ENCODE measurements at places on chromosomes 1 and 21.

DNA sequence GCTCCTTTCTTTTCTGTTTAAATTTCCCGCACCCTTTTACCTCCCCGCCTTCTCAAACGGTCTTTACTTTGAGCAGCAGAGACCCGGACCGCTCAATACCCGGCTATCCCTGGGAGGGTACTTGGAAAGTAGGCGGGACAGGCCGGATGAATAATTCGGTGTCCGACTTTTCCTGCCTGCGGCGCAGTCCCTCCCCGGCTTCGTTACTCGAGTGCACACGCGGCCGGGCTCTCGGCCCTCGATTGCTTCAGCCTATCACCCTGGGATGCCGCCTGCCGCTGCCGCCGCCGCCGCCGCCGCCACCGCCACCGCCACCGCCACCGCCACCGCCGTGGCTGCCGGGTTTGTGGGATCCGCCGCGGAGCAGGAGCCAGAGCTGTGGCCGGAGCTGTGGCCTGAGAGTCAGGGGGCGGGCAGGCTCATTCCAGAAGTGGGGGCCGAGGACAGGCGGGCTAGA is 382 bp upstream of the RASAL2 start:
- peak; percentile 99 for DNase-seq

DNA sequence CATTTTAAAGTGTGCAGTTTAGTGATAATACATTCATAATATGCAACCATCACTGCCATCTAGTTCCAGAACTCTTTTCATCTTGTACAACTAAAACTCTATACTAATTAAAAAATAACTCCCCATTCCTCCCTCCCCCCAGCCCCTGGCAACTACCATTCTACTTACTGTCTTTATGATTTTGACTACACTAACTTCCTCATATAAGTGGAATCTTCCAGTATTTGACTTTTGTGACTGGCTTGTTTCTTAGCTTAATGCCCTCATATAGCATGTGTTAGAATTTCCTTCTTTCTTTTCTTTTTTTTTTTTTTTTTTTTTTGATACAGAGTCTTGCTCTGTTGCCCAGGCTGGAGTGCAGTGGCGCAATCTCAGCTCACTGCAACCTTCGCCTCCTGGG is 1.4 kb upstream of the NVL start:
- DNase-seq: no peak

- no peak for DNase-seq
Observed at GRCh38 chr1:81702903-81703302, 97.8 kb upstream of the ADGRL2 start.

- DNase-seq: no peak
Observed at GRCh38 chr1:30749691-30750583, 7.6 kb downstream of the LAPTM5 start.

DNA sequence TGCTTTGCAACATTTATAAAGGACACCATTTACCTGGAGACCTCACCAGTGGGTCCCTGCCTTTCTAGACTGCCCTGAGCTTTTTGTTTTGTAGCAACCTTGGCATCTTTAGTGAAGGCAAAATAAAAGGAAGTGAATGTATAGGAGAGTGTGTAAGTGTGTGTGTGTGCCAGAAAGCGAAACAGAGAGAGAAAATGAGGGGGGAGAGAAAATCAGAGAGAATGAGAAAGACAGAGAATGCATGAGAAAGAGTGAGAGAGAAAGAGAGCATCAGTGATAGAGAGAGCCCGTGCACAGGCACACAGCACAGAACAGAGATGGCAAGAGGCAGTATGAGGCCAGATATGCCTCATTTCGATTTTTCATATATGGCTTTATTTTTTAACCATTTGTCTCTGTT is 57.5 kb downstream of the HSD3B1 start:
- DNase-seq: no peak

GRCh38 chr1:102821707-102822106 is 286.6 kb downstream of the COL11A1 start:
- DNase-seq: no peak

- DNase-seq: no peak
Observed at GRCh38 chr1:111471012-111471411, 2.8 kb upstream of the C1orf162 start.

DNA sequence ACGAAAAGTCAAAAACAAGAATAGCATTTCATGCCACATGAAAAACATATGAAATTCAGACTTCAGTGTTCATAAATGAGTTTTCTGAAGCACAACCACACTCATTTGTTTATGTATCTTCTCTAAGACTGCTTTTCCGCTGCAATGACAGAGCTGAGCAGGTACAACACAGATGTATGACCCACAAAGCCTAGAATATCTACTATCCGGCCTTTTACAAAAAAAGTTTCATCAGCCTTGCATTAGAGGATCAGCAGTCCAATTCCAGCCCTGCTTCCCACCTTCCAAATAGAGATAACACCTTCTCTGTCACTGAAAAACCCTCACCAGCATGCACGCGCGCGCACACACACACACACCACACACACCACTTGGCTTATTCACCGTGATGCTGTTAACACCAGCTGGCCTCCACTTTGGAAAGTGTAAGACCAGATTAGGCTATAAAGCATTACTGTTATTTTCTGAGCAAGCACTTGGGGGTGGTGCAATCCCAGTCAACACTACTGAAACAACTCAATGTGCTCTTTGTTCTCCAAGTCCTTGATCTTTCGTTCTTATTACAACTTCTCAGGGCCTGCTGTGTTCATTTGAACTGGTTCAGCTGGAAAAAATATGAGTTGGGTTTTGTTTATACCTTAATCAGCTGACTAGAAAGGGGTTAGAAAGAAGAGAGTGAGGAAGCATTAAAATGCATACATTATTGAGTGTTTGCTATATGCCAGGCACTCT is 90.0 kb downstream of the GLUL start:
- peak; percentile 49 for DNase-seq

- DNase-seq: no peak
Observed at GRCh38 chr1:212949771-212950170, 570 bp upstream of the VASH2 start.

DNA sequence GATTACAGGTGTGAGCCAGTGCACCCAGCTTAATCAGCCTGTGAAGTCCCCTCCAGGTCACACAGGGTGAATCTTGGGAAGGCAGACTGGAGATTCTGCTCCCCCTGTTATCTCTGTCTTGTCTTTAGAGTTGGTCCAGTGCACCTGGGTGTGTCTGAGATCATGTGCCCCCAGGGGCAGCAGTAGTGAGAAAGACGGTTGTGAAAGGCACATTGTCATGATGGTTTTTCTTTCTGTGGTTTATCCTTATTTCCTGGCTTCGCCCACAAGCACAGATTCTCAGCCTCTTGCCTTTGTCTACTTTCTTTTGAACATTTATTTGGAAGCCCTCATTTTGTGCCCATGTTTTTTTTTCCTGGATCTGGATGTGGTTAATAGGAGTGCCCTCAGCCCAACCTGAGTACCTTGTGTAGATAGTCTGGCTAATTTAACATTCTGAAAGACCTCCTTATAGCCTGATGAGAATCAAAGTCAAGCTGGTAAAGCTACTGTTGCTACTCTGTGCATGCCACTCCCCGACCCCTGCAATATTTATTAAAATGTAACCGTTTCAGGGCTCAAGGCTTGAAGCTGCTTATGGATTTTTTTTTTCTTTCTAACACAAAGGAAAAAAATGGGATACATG is 23.7 kb downstream of the UCK2 start:
- DNase-seq: no peak

DNA sequence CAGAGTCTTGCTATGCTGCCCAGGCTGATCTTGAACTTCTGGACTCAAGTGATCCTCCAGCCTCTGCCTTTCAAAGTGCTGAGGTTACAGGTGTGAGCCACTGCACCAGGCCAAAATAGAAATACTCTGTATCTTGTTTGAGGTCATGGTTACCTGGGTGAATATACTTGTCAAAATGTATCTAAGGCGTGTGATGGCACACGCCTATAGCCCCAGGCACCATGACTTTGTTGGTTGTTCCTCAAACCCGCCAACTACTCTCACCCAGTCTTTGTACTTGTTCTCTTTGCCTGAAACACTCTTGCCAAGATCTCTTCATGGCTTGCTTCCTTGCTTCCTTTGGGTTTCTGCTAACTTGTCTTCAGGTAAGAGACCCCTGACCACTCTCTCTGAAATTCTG is 38.0 kb upstream of the RGS5 start:
- DNase-seq: no peak

DNA sequence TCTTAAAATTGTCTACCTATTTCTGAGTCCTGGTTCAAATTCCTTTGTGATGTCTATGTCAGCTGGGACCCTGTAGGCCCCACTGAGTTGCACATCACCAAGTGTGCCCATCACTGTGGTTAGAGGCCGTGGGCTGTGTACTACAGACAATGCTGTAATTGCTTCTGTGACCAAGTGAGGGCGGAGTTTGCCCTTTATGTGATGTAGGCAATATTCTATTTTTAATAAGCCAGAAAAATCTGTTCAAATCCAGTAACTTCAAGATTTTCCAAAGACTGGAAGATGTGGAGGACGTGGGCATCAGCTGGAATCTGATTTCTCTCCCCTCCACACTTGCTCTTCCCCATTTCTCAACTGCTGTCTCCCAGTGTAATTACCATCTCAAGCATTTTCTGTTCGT is 215.4 kb downstream of the PBX1 start:
- DNase-seq: no peak

DNA sequence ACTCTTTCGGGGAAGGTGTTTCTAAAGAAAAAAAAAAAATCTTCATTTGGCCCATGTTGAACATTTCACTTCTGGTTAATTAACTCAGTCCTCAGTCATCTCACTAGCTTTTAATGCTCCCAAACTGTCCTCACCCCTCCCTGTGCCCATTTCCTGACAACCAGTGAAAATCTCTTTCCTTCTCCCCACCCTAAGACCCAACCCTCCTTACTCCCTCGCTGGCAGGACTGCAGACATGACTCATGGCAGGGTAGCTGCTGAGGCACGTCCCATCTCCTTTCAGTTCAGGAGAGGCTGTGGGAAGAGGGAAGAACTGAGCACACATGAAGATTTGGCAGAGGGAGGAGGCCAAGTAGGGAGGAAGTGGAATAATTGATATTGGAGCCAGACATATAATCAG is 12.6 kb downstream of the PKP1 start:
- DNase-seq: no peak

GRCh38 chr1:24695202-24695974 is 49.9 kb upstream of the CLIC4 start:
- no peak for DNase-seq

GRCh38 chr1:207787776-207788175 is 35.9 kb downstream of the CD46 start:
- no peak for DNase-seq

DNA sequence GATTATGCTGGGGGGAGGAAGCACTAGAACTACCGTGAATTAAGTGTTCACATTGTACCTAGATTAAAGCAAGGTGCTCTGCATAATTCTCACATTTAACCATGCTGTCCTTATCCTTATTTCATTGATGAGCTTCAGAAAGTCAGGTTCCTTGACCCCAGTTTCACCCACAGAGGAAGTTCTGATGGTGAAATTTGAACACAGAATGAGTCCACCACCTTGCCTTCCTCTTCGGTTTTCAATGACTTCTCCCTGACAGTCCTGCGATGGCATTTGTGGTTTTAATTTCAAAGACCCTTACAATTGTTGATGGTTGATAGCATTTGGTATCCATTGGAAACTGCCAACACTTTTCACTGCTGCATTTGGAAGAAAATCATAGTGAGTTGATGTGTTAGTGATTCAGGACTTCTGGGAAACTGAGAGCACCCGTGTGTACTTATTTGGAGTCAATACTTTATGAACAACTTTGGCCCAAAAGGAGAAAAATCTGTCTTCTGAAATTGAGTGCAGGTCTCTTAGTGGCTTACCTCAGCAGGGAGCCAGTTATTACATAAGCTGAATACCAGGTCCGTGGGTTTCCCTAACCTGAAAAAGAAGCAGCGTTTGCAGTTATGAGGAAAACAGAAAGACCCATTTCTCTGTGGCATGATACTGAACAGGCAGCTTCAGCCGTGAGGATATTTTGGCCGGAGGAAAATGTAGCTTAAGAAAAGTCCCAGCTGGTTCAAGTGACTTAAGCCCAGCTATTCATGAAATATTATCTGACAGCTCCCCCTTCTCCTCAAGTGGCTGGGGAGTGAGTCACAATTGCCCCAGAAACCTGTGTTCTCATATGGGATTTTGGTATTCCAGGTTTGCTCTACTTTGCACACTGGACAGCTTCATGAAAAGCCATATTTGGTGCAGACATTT is 47.5 kb downstream of the ROR1 start:
- no peak for DNase-seq

DNA sequence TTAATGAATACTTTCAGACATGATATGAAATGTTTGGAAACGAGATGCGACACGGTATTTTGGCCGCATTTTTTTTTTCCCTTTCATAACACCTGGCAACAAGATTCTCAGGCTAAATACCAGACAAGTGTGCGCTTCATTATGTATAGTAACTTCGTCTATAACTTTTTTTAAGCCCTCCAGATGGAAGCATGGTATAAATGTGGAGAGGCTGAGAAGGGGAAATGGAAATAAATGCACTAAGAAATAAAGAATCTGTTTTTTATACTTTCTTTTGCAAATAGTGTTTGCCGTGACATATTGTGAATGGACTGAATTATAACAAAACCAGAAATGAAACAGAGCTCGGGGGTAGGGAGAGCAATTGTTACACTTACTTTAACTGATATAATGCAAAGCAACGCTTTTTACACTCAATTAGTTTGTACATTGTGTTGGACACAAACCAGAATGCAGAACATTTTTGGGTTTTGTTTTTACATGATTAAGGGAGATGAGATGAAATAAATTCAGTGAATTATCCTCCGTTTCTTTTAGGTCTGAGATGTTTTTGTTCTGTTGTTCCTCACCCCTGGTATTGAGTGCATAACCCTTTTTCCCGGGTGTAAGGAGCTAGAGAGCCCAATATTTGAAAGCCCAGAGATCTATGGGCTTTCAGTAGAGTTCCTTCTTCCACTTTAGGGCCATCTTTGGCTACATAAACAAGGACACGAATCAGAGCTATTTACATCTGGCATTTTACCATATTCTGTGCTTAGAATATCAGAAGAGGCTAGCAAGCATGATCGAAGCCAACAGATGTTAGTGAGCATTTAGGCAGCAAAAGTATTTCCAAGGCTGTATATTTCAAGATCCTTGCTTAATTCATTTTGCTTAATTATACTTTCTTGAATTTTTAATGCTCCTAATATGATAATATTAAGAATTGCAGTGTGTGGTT is 478.0 kb downstream of the CAMTA1 start:
- no peak for DNase-seq

- DNase-seq: no peak
Observed at GRCh38 chr1:21034725-21035628, 141.7 kb downstream of the EIF4G3 start.

DNA sequence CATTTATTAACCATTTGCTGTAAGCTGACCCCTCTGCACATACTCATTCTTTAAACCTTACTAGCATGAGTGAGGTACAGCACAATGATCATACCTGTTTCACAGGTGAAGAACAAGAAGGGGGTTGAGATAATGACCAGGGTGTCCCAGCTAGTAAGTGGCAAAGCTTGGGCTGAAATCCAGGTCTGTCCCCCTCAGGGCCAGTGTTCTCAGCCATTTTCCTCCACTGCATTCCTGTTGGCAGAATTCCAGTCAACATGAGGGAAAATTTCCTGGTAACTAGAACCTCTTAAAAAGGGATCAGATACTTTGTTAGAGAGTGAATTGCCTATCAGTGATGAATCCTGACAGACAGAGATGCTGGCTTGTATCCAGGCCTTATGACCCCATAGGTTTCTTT is 48.1 kb downstream of the SPATA46 start:
- no peak for DNase-seq

GRCh38 chr1:18670121-18670867 is 39.6 kb downstream of the PAX7 start:
- DNase-seq: no peak

- DNase-seq: peak; percentile 72
Observed at GRCh38 chr1:41474490-41475271, 9.8 kb downstream of the EDN2 start.
